ENCODE measurements at places on chromosomes 16 and 17.

DNA sequence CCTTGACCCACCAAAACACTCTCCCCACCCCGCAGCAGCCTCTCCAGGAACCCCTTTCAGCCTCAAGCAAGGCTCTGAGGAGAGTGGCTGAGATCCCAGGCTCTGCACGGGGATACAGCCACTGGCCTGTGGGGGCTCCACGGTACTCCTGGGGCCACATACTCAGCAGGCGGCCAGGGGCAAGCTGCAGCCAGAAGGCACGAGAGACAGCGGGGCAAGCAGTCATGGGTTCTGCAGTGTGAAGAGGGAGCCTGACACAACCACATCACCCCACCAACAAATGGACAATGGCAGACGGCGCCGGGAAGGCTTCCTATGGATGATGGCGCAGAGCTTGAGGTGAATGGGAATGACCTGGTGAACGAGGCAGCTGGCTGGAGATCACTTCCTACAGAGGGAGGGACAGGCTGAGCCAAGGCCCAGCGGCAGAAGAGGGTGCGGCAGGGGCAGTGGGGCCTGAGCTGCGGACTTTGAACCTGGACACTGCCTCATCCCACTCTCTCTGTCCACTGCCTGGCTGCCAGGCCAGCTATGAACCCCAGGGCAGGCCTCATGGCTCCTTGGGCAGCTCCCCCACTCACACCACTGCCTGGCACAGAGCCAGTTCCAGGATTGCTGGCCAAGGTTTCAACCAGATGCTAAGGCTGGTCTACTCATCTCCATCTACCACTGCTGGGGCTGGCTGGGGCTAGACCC, 10.8 kb upstream of the BCAR1 start:
- no peak for DNase-seq

DNA sequence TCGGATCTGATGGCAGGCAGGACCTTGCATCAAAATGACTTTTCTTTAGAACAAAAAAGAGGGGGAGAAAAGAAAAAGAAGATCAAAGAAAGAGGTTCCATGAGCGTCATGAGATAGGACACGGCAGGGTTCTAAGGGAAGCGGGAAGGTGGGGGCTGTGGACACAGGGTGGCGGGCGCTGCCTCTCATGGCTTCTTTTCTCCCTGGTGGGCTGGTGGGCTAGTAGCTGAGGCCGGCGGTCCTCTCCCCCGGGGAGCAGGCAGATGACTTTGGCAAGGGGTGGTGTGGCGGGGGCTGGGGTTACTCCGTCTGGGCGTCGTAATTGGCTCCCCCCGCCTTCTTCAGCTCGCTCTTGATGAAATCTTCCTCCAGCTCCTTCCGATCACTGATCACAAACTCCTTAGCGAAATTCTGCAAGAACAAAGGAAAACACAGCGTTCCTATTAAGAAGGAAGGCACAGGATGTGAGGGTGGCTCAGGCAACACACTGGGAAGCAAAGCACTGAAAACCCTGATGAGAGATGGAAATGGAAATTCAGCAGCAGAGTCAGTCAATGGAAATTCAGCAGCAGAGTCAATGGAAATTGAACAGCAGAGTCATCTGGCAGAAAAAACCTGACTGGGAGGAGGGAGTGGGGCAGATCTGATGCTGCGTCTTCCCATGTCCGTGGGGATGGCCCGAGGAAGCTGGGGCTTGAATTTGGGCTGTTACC, 51.2 kb downstream of the COTL1 start:
- no peak for DNase-seq

DNA sequence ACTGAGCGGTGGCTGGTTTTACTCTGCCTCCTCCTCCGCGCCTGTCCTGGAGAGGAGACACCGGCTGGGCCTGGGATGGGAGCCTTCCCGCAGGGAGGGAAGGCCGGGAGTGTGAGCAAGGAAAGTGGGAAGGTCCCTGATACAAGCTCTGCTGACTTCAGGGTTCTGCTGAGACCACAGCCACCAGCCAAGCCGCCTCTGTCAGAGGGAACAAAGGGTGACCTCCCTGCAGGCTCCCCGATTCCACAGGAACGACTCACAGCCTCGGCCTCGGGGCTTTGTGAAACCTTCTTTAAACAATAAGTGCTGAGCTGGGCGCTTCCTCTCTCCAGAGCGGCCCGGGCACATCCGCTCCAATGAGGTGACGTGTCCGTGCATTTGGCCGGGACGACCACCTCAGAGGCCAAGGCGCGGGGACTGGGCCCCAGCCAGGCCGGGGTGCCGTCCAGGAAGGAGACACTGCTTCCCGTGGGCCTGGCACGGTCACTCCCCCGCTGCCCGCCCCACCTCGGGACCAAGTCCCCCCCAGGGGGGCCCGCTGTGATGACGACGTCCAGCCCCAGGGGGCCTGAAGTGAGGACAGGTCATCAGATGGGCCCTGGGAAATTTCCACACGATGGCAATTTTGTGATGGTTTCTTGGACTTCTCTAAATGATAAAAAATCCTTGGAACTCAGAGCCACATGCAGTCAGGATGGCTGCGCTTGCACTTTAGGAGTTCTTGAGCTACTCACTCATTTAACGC, 11.8 kb upstream of the CIBAR2 start:
- DNase-seq: peak; percentile 92

GRCh38 chr17:17104494-17104893, 62.2 kb downstream of the MPRIP start:
- no peak for DNase-seq

DNA sequence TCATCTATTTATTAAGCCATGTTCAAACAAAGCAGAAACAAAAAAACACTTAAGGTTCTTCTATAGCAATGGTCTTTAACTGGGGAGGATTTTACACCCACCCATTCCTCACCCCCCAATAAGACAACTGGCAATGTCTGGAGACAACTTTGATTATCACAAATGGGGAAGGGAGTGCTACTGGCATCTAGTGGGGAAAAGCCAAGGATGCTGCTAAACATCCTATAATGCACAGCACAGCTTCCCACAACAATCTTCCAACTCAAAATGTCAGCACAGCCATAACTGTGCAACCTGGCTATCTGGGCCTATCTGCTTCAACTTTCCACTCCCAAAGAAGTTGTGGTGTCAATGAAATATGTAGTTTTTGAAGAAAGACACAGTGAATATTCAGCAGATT, 1044.4 kb downstream of the CDH8 start:
- DNase-seq: no peak
